ENCODE measurements at places on chromosomes 2 and 18.

- DNase-seq = peak; percentile 97
Measured at GRCh38 chr2:30359644-30360167, 87.3 kb upstream of the LCLAT1 start.

DNA sequence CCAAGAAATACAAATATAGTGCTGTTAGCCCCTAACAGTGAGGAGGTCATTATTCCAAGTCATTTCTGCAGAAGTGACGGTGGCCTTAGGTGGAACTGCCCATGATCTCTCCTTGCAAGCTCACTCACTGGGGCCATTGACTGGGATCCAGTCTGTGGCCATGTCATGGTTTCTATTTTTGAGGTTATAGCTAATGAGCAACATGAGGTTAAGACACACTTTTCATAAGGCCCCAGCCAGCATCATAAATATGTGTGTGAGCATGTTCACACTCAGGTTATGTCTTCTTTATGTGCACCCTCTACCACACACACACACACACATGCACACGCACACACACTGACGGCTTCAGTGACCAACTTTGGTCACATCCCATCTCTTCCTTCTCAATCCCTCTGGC is 484 bp downstream of the AFF3 start:
- no peak for DNase-seq

DNA sequence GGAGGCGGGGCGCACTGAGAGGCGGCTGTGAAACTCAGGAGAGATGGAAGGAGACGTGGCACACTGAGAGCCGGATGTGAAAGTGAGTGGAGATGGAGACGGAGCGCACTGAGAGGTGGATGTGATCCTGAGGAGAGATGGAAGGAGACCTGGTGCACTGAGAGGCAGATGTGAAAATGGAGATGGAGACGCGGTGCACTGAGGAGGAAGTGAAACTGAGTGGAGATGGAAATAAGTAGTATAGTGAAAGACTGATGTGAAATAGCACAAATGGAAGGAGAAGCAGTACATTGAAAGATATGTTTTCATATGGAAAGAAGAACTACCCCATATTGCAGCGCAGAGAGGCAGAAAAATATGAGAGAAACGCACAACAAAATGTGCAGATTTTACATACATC is 281.6 kb upstream of the RGPD4 start:
- DNase-seq = no peak

DNA sequence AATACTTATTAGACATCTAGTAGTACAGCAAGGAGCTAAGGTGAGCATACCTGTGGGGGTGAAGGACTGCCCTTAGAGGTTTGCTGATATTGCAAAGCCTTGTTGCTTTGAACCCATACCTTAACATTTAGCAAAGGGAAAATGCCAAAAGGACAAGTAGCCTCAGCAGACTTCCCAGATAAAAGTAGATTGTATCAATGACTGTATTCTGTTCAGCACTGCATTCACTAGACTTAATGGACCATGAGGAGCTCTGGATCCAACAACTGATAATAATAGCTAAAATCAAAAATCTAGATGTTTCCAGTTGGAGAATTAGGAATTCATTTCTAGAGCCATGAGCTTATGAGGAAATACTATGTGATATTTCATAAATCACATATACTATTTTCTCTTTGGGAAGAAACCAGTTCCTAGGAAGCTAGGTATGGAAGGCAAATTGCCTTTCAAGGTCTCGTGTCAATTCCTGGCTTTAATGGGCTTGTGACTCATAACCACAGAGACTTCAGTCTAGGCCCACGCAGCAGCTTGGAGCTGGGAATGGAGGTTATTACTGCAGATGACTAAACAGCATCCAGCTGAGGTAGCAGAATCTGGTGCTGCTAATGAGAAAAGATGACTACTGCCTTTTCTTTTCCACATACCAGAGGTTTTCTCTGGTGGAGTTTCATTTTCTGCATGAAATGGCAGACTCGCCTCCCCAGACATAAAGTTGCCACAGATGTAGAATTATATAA is 191.2 kb upstream of the NABP1 start:
- DNase-seq = no peak

GRCh38 chr2:106311041-106311370 is 116.9 kb upstream of the UXS1 start:
- DNase-seq = no peak

DNA sequence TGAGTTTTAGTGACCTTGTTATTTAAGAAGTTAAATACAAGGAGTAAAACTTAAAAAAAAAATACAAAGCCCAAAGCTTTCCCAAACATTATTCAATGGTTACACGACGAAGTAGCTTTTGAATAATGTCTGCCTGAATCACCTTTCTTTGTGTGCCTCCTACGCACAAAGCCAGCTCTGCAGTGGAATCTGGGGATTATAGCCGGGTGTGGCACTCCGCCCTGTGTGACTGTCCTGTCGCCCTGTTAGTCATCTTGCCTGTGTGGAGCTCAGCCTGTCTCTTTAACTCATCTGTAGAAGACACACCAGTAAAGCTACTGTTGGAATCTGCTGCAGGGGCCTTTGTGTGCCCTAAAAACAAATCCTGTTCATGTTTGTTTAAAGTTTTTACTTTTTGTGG is 79.4 kb upstream of the TCF7L1 start:
- no peak for DNase-seq

GRCh38 chr2:115574667-115575066 is 1132.2 kb downstream of the DPP10 start:
- DNase-seq = no peak

GRCh38 chr2:206713746-206714145 is 4.5 kb downstream of the DYTN start:
- DNase-seq = no peak

Measured in lung (tissue), 17 donors.